ENCODE measurements at places on chromosomes 2 and 18.

DNA sequence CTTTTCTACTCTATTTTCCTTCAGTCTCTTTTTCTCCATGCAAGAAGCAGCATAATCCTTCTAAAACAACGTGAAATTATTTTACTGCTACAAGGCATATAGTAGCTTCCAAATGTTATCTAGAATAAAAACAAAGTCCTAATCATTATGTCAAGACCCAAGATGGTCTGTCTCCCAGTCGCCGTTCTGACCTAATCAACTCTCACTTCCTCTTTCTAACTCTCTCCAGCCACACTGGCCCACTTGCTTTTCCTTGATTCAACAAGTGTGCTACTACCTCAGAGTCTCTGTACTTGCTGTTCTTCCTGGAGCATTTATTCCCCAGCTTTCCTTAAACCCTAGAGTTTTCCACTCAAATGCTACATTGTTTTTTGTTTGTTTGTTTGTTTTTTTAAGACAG lies 1491.2 kb downstream of the LRP1B start:
- no peak for DNase-seq

GRCh38 chr2:11004199-11004598 lies 92.5 kb downstream of the KCNF1 start:
- DNase-seq = no peak

DNA sequence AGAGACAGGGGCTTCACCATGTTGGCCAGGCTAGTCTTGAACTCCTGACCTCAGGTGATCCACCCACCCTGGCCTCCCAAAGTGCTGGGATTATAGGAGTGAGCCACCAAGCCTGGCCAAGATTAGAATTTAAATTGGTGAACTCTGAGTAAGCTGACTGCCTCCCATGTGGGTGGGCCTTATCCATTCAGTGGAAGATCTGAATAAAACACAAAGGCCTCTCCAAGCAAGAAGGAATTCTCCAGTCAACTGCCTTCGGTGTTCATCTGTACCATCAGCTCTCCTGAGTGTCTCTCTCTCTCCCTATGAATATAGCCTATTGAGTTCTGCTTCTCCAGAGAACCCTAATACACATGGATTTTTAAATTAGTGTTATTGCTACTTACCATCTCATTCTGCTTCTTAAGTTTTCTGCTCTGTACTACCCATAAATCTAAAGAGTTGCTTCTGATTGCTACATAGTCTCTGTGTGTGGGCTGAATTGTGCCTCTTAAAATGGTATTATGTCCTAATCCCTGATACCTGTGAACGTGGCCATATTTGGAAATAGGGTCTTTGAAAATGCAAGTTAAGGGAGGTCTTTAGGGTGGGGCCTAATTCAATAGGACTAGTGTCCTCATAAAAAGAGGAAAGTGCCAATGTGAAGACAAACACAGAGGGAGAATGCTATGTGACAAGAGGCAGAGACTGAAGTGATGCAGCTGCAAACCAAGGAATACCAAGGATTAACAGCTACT lies 36.3 kb downstream of the FBXO11 start:
- no peak for DNase-seq

DNA sequence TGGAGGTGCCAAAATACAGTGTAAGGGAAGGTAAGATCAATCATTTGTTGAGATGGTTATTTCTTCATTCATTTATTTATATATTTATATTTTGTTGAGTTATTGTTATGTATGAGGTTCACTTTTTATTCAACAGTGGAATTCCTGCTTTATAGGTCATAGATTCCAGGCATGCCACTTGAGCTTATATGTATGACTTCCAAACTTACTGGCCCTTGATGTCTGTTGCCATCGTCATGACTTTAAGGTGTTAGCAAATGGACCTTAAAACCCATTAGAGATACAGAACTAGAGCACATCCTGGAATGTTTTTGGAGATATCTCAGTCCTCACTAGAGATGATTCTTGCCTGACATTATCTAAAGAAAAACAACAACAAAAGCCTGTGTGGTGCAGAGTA lies 25.9 kb downstream of the CCDC85A start:
- DNase-seq = no peak

- no peak for DNase-seq
These were observed 10.7 kb downstream of the ZEB2 start for GRCh38 chr2:144509001-144509878.

GRCh38 chr18:38651736-38652135 lies 1086.1 kb upstream of the CELF4 start:
- no peak for DNase-seq

GRCh38 chr2:61356261-61356957 lies 114.5 kb downstream of the USP34 start:
- no peak for DNase-seq

DNA sequence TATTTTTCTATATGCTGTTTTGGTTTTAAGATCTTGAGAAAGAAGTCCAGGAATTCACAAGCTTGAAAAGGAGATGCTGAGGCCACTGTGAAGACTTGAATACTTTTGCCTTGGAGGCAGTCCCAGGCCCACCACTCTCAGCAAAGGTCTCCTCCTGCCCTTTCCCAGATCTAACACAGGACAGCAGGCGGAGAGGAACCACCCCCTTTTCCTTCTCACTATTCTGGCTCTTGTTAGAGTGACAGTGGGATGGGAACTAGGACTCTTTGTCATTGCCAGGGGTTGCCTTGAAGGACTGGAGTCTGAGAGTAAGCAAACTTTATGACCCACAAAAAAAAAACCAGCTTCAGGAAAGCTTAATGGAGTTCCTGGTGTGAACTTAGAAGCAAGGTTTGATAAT lies 54.7 kb downstream of the E2F6 start:
- no peak for DNase-seq

DNA sequence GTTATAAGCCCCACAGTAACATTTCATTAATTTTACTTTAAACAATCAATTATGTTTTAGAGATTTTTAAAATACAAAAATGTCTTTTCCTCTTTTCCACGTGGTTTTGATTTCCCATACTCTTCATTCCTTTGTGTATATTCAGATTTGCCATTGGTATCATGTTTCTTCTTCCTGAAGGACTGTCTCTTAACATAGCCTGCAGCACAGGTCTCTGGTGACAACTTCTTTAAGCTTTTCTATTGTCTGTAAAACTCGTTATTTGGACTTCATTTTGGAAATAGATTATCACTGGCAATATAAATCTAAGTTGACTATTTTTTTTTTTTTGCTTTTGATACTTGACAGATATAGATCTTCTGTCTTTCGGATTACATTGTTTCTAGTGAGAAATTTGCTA lies 115.2 kb upstream of the KLHL29 start:
- no peak for DNase-seq

Measured in stimulated activated CD8-positive, alpha-beta memory T cell treated with anti-CD3 and anti-CD28 coated beads, Interleukin-15, amount 100 ng/mL, for 24 hours (primary cell).